ENCODE measurements at places on chromosomes 7 and 10.

- no peak for DNase-seq
Observed at GRCh38 chr10:32954080-32954479, 4.0 kb downstream of the ITGB1 start.

DNA sequence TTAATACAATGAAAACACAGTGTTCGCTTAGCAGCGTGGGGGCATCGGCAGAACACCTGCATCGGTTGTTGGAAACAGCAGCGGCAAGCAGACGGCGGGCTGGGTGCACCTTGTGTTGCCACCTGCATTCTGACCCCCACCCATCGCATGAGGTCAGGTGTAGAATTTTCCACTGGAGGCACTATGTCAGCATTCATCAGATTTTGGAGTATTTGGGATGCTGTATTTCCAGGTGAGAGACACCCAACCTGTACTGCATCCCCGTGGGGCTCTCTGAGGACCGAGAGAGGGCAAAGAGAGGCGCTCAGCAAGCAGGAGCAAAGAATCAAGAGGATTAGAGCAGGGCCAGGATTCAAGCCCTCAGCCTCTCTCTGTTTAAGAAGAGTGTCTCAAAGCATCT is 116.4 kb upstream of the MGMT start:
- DNase-seq = no peak

DNA sequence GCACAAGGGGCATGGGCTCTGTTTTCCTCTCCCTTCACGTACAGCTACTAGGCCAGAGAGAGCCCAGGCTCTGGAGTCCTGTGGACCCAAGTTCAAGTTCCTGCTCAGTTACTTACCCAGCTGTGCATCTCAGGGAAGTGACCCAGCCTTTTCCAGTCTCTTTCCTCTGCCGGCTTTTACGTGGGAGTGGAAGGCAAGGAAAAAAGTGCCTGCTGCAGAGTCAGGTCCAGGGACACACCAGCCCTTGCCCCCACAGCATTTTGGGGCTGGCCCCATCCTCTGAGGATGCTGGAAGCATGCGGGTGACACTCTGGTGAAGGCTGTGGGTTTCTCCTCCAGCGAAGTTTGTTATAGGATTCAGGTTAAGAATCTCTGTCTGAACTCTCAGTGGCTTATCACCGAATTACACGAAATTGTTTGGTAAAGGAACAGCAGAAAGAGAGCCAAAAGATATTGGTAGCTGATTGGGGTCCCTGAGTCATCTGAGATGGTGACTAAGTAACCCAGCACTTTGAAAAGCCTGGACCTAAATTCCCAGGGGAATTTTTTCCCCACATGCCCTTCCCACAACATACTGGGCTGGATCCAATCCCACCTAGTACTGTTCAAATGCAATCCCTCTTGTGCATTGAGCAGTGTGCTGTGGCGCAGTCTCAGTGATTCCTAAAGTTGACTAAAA is 424.3 kb downstream of the RPS24 start:
- no peak for DNase-seq

DNA sequence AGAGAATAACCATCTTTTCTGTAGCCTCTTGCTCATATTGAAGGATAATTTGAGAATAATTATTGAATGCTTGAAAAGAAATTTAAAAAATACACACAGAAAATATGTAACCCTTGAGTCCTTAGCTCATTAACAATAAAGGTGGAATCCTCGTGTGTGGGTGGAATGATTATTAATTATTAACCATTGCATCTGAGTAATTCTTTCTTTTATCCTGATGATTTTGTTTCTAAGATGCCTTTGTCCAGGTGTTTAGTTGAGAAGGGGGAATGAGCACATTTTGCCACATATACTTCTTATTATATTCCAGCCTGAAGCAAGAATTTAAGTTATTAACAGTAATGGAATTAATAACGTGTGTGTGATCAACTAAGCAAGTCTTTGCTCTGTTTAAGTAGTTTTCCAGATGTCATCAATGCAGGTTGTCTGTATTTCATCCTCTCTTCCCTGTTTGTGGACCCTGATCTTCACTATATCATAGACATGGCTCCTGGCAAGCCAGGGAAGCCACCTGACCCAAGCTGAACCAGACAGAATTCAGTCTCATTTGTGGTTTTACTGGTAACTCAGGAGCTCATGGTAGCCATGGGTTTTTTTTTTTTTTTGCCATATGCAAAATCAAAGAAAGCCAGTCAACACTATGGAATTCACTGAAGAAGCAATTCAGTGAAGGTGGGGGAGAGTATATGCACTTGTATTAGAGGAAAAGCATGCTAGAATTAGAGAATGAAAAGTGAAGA is 144.3 kb downstream of the KIF20B start:
- DNase-seq = no peak

DNA sequence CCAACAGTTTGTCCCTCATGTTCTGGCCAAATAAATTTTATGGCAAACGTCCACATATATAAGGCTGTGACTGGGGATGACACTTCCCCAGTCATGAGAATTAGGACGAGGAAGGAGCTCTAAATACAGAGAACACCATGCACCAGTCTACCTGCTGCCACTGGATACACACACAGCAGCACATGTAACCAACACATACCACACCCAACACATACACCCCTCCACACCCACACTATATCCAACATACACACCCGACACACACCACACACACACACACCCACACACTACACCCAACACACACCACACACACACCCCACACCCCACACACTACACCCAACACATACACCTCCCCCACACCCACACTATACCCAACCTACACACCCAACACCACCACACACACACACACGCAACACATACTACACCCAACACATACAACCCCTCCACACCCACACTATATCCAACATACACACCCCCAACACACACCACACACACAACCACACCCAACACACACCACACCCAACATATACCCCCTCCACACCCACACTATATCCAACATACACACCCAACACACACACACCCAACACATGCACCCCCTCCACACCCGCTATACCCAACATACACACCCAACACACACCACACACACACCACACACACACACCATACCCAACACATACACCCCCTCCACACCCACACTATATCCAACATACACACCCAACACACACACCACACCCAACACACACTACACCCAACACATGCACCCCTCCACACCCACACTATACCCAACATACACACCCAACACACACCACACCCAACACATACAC is 74.1 kb downstream of the HIPK2 start:
- no peak for DNase-seq

DNA sequence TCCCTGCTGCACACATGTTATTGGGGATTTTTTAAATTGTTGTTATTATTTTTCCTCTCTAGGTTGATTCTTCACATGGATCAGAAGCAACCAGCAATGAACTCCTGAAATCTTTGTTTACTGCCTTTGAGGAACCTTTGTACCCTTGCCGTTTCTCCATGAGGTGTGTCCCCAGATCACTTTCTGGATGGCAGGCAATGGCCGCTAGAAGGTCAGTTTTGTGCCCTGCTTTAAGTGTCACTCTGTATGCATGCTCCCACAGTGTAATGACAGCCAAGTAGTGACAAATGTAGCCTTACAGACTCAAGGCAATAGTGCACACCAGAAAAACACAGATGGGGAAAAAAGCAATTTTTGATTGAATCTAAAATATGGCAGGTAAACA is 47.7 kb upstream of the NRP1 start:
- DNase-seq = no peak

GRCh38 chr7:101137651-101138212 is 10.8 kb downstream of the SERPINE1 start:
- no peak for DNase-seq

GRCh38 chr7:17391366-17391765 is 92.9 kb downstream of the AHR start:
- DNase-seq = no peak

- DNase-seq = no peak
Observed at GRCh38 chr10:72728462-72728861, 36.5 kb downstream of the MCU start.

DNA sequence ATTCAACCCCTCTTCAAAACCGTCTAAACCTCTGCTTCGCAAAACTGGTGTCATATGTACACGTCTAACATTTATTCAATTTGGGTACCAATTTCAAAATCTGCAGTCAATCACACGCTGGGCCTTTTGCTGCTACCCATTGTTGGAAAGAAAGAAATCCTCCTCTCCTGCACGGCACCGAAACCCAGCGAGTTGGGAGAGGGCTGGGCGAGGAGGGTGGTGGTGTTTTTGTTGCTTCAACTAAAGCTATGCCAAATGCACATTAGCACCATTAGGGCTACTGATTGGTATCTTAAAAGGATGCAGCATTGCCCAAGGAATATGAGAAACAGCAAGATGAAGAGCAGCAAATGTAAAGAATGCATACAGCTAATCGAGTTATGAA is 7.8 kb downstream of the EBF3 start:
- DNase-seq = no peak

DNA sequence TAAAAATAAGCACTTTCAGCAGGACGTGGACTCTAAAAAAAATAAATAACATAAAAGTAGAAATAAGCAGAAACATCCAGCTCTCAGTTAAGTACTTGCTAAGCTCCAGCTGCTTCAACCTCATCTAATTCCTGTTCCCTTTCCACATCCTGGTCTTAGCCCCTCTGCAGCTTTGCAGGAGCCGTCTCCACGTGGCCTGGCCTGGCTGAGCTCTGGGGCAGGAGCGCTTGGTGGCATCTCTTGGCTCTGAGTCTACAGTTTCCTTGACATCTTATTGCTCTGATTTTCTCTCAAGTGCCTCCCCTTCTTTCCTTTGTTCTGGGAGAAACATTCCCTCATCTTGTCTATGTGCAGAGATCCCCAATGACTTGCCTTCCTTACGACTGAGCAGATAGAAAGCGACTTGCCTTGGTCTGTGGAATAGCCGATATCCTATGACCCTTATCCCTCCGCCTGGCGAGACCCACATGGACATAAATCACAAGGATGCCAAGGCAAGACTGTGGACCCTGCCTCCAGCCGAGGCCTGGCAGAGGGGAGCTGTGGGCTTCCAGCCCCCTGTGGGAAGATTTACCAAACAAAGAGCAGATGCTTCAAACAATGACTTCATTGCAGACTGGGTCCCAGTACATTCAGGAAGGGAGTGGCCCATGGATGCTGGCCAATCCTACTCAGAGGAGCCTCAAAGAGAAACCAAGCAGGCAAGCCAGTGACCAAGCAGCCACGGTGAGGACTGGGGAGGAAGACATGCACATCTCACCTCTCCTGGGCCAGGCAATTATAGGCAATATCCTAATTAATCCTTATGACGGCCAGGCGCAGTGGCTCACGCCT is 61.9 kb downstream of the SPOCK2 start:
- no peak for DNase-seq

GRCh38 chr10:1575481-1576244 is 161.7 kb downstream of the ADARB2 start:
- no peak for DNase-seq

DNA sequence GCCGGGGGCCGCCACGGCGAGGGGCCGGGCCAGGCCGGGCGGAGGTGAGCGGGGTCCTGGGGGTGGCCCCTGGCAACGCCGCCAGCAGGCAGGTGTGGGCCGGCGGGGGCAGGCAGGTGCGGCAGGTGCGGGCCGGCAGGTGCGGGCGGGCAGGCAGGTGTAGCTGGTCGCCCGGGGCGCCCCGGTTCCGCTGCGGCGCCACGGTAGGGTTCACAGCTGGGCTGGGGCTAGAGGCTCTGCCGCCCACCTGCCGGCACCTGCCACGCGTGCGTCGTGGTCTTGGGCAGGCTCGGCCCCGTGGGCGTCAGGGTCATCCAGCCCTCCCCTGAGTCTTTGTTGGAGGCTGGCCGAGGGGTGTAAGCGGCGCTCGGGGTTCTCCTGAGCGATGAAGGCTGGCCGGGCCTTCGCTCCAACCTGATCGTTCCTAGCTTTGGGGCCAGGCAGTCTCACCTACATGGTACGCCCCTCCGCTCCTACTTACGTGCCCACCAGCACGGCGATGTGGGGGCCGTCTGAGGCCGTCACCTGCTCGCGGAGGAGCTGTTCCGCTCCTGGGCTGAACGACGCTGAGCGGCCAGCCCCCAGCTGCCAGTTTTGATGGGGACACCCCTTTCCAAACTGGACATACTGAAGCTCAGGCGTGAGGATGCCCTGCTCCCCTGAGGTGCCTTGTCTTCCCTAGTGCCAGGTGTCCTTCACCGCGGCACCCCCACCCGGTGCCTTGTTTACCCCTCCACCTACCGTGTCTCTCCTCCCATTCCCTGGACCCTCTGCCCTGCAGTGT is 493 bp downstream of the ZMIZ2 start:
- DNase-seq = no peak

- DNase-seq = no peak
Observed at GRCh38 chr10:88731296-88731695, 25.2 kb downstream of the LIPK start.

DNA sequence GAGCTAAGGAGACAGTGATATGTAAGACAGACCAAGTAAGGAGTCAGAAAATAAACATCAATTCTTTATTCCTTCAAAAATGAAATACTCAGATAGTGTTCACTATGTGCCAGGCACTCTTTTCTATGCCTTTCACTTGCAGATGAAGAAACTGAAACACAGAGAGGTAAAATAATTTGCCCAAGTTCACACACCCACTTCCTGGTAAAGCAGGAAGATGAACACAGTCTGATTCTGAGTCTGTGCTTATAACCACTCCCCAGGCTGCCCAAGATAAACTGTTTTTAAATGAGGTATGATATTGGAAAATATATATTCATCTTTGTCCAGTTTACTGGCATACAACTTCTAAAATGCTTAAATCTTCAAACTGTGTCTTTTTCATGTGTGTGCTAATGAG is 294.4 kb upstream of the NPVF start:
- DNase-seq = no peak

DNA sequence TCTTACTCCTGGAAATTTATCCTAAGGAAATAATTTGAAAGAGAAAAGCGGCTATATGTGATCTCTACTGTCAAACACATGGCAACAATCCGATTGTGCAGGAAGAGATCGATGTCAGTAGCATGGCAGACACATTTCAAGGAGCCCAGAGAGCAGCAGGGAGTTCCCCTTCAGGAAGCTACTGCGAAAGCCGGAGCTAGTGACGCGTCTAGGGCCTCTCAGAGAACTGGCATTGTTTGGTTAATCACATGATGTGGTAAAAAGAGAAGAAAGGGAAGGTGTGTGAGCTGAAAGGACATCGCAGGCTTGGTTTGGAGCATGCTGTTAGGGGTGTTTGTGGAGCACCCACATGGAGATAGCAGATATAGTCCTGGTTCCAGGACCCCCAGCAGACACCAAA is 74.9 kb downstream of the BEND7 start:
- no peak for DNase-seq

- DNase-seq = no peak
Observed at GRCh38 chr7:30920584-30921539, 9.2 kb downstream of the AQP1 start.

DNA sequence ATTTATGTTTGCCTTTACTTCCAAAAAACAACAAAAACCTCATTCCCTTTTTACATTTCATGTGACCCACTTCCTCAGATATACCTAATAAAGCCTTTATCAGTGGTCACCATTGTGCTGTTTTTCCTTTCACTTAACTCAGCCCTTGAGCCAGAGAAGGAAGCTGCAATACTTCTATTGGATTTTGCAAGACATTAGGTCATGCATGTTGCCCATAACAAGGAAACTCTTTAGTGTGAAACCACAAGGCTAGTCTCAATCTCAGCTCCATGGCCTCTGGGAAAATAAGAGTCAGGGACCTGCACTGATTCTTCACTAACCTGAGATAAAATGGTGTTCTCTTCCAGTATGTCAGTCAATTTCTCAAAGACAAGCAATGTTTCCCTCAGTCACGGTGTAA is 27.8 kb downstream of the STEAP4 start:
- DNase-seq = no peak

- DNase-seq = no peak
Observed at GRCh38 chr10:97426776-97427570, 982 bp downstream of the PGAM1 start.

- DNase-seq = peak; percentile 73
Observed at GRCh38 chr7:70856901-70857630, 274.9 kb upstream of the GALNT17 start.

GRCh38 chr10:111246814-111247452 is 170.1 kb downstream of the ADRA2A start:
- DNase-seq = no peak

Data from NCI-H774 (cell line).